Right renal cortex interstitium (tissue), 3 donors: ENCODE measurements at places on chromosomes 12 and 14.

DNA sequence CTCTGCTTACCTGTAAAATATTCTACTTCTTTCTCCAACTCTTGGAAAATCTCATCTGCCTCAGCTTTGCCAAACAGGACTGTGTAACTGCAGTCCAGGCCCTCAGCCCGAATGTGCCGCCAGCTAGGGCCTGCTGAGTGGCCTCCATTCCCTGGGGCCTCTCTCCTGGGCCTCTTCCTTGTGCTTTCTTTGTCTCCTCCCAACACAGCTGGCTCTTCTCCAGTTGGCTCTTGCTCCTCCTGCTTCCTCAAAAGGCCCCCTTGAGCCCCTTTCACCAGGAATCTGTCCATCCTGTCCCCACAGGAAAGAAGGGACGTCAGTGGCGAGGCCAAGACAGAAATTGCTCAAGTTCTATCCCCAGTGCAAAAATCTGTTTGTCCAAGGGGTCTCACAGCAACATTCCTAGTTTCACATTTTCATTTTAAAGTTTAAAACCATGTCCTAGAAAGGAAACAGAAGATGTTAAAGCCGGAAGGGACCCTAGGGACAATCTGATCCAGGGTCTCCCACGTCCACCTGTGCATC, 713 bp downstream of the ALKBH2 start:
- no peak for DNase-seq

- DNase-seq, result no peak
Measured at GRCh38 chr14:63282997-63283883, 35.5 kb downstream of the GPHB5 start.

DNA sequence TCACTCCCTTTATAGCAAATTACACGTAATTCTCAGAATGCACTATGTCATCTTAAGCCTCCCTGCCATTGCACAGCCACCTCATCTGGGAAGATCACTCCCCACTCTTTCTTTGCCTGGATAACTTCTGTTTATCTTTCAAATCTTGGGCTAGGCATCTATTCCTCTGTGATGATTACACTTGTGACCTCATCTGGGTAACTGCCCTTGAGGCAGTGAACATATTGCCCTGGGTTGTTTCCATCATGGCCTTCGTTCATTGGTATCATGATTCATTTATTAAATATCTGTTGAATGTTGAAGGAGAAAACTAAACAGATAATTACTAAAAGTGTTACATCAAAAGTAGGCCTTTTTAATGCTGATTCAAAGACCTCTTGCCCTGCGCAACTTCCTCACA, 26.2 kb upstream of the PDE3A start:
- DNase-seq, result no peak

- DNase-seq, result no peak
Measured at GRCh38 chr12:39401459-39401858, 41.5 kb downstream of the KIF21A start.

DNA sequence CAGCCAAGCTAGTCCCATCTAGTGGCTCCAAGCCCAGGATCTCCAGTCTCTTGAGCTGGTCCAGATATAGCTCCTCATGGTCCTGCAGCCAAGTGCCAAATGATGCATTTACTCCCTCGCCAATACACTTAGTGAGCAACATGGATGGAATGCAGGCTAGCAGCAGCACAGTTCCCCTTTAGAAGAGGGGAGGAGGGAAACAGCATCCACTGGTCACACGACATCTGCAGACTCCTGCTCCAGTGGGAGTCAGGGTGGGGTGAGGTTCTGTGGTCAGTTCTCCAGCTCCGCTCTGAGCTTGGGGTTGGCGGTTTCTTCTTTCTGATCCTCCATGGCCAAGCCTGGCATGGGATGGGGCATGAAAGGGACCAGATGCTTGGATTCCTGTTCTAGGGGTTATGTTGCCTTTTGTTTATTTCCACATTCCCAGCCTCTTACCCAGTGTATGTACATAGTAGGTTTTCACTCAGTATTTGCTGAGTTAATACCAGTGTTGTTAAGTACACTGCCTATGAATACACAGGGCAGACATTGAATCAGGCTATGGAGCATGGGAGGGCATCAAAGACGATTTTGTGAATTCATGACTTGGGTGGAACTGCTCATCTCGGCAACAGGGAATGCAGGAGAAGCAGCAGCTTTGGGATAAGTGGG, 57.3 kb downstream of the GALNT16 start:
- no peak for DNase-seq

DNA sequence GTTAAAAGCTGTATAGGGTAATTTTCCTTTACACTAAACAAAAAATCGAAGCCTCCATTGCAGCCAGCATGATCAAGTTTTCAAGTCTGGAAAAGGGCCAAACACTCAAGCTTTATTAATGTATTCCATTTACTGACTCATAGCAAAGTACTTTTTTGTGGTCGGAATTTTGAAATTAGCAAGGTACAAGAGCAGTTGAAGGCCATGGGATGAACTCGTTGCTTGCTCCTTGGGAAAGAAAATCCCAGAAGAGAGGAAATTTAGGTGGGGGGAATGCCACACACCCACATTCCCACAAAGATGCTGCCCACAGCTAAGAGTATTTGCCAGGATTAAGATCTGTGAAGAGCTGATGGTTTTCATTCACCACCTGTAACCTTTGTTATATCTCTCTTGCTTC, 333.7 kb downstream of the EGLN3 start:
- no peak for DNase-seq

GRCh38 chr14:72682188-72682587, 211.7 kb downstream of the DPF3 start:
- DNase-seq, result no peak

DNA sequence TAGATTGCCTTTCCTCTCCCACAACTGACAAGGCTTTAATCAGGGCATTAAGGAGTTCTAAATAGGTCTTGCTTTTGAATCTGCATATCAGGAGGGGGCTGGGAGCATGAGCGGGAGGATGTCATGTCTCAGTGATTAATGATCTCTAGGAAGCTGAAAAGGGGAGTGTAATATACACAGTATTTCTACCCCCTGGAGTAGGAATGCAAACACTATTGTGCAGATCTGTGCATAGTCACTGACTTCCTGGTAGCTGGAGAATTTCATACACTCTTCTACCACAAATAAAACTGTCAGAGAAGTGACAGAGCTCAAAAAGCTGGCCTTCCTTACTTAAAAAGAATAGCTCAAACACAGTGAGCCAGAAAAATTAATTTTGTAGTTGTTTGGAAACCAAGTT, 65.8 kb downstream of the RIC8B start:
- DNase-seq, result peak; percentile 61

- DNase-seq, result no peak
Measured at GRCh38 chr12:70268972-70269371, 25.7 kb downstream of the CNOT2 start.

DNA sequence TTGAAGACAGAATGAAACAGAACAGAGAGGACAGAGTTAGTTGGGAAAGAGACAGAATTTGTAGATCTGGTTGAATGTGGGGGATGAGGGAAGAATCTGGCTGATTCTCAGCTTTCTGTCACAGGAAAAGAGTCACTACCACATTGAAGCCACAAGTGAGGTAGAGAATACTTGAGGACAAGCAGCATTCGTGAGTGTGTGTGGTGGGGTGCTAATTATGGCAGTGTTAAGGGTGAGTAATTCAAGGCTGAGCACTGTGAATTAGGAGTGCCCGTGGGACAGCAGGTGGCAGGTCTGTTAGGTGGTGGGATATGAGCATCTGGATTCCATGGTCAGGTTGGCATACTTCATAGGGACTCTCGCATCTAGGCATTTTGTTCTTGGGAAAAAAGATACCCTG, 347.4 kb upstream of the PRICKLE1 start:
- DNase-seq, result no peak

GRCh38 chr12:105590571-105590970, 260.1 kb downstream of the C12orf75 start:
- DNase-seq, result no peak

GRCh38 chr12:28268608-28269229, 78.5 kb downstream of the CCDC91 start:
- DNase-seq, result no peak
